Activated CD4-positive, alpha-beta memory T cell treated with anti-CD3 and anti-CD28 coated beads for 36 hours (primary cell): ENCODE measurements at places on chromosomes 16 and 17. TPM values are rescaled to one million over a fixed set of nuclear protein-coding genes. Genes with fewer than 3 reads are reported as not detected.

DNA sequence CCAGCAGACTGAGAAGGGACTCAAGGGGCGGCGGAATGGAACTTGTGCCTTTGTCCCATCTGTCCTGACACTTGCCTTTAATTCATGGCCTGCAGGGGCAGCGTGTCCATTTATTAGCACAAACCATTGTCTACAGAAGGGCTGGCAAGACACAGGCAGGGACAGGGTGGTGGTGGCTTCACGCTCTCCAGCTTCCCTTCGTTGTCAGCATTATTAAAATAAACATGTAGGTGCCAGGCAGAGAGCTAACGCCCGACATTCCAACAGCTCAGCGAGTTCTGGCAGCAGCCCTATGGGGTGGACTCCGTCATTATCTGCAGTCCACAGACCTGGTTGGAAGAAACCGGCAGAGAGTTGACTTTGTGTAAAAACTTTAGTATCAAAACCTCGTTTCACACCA is 16.3 kb downstream of the DNAI2 start:
- DNase-seq: no peak

DNA sequence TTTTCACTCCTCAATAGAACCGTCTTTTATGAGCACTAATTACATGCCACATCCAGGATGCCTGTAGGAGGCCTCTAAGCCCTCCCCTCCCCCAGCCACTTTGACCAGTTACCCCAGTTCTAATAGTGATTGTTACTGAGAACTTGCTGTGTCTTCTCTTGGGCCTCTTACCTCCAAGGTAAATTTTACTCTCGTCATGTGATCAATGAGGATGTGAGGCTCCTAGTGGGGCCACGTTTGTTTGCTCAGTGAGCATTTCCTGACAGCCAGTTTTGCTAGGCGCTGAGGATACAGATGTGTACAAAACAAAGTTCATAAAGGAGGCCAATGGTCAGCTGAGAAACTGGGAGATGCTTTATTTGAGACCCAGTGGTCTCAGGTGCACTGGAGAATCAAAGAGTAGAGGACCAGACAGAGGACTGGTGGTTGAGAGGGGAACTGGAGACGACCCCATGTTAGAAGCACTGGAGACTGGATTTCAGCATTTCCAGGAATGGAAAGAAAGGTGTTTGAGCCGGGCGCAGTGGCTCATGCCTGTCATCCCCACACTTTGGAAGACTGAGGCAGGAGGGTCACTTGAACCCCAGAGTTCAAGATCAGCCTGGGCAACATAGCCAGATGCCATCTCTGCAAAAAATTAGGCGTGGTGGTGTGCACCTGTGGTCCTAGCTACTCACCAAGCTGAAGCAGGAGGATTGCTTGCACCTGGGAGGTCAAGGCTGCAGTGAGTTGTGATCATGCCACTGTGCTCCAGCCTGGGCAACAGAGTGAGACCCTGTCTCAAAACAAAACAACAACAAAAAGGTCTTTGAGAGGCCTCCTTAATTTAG is 2.6 kb downstream of the ATP2C2 start:
- no peak for DNase-seq

DNA sequence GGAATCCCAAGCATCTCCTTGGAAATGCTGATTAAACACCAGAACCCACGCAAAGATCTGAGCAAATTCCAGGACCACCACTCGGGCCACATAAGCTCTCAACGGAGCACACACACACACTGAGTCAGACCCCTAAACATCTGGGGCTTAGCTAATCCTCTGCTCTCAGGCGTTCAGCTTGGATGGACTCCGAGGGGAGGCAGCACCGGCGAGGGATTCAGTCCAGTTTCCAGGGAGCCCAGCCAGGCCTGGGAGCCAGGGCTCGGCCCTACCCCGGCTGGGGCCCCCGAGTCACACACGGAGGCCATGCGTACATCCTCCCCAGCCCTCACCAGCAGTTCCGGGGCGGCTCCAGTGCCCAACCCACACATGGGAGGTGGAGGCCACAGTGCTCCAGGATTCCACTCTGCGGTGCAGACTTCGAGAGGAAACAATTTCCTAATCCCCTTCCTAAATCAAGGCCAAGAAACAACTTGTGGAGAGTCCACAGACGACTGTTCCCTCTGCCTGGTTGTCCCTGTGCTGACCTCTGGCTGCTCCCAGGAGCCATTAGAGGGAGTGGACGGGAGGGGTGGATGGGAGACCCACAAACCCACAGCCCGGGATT is 70.5 kb downstream of the GAS7 start:
- DNase-seq: no peak

DNA sequence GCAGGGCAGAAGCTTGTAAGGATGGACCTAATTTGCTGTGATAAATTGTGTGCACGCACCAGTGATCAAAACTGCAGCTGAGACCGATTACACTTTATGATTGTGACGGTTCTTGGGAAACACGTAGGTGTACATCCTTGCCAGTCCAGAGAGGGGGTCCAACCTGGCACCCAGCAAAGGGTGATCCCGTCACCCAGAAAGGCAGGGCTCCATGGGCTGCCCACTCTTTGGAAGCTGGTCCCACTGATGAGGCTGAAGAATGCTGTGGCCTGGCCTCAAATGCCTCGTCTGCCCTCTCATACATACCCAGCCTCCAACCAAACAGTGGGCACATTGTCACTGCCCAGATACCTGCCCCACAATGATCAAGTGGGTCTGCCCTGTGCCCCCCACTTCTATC is 132.0 kb downstream of the C16orf78 start:
- no peak for DNase-seq

DNA sequence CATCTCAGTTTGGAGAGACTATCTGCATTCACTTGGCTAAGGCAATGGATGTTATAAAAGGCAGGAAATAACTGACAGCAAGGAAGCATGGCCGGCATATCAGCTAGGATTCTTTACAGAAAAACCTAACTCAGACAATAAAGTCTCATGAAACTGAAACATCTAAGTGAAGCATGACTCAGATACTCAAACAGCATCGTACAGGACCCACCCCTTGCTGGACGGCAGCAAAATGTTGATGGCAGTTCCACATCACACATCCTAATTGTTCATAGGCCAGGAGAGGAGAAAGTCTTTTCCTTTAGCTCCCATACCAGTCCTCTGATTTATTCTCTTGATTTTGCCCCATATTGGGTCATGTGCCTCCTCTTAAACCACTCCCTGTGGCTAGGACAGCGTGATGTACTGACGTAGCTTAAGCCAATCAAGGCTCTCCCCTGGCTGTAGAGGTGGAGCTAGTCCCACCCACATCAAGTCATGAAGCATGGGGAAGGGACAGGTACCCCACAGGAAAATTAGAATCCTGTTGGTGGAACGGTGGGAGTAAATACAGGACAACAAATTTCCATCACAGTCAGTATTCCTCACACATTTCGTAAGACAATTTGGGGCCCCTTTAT is 178.9 kb downstream of the IRX3 start:
- no peak for DNase-seq

DNA sequence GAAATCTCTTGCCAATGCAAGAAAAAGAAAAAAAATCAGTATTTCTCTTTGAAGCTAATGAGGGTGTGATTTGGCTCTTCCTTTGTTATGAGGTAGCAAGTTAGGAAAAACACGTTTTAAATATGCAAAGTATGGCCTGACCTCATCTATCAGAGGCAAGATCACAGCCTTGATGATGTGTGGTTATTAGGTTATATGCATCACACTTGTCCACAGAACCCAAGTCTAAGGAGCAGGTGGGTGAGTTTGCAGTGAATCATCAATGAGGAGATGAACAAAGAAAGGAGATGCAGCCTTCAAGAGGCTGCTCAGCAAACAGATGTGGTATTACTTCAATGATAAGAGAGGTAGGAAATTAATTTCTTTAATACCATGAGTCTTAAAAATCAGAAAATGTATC is 594.8 kb upstream of the CDH5 start:
- no peak for DNase-seq

GRCh38 chr17:78602246-78602645 is 25.1 kb upstream of the DNAH17 start:
- no peak for DNase-seq

GRCh38 chr17:35486920-35487732 is 38.6 kb upstream of the SLFN13 start:
- DNase-seq: peak; percentile 93

DNA sequence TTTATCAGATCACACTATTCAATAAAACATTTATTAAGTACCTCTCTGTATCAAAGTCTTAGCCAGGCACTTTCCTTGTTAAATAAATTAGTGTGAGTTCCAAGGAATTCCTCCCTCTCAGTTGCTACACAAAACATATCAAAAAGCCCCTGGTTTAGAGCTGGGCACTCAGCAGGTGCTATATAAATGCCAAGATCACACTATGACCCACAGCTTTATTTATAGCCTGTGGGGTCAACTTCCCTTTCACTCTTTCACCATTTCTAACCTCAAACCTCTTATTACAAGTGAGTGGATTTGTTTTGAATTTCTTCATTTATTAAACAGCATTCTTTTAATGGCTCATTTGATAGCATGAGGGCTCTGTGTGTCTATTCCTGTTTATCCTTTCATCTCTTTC is 112.6 kb upstream of the MPHOSPH6 start:
- no peak for DNase-seq

DLG4 gene
- total RNA-seq: 8.4 TPM

TMC5 gene
- total RNA-seq: not detected

CDH13 gene
- not detected for total RNA-seq

BCL6B gene
- total RNA-seq: 1.3 TPM

UBE2Z gene
- 102 TPM for total RNA-seq
